ENCODE measurements at places on chromosomes 6 and 20. TPM values are rescaled to one million over a fixed set of nuclear protein-coding genes. Genes with fewer than 3 reads are reported as not detected.
A peak's percentile ranks its signal among the peaks of the same experiment; 100 is the strongest.

- peaks cover 13% of the 10 kb centered on the region for H3K27me3 ChIP-seq
- H3K4me3 ChIP-seq, result no peak overlapping the region
- no peak overlapping the region for H3K27ac ChIP-seq
These were observed 3.6 kb downstream of the ESR1 start for GRCh38 chr6:151811081-151811480.

Gene PEX3
- polyA plus RNA-seq, result 23.0 TPM

DNA sequence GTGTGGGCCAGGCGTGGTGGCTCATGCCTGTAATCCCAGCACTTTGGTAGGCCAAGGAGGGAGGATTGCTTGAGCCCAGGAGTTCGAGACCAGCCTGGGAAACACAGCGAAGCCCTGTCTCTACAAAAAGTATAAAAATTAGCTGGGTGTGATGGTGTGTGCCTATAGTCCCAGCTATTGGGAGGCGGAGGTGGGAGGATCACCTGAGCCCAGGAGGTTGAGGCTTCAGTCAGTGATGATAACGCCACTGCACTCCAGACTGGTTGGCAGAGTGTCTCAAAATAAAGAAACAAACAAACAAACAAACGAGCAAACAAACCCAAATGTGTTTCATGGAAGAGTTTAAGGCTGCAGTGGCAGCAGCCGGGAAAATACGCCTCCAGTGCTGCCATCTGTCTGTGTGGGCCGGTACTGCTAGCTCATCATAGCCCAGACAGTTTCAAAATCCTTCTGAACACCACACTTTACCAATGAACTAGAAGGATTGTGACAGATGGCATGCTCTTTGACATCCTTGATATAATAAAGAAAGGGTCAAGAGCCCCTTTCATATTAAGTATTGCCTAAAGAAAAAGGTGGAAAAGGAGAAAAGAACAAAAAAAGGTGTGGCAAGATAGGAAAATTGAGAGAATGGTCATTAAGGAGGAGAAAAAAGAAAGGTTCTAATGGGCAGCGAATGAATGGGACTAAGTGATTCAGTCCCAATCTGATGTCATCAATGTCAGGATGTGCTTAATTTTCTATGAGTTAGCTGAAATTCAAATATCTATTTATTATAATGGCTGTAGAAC lies 298.6 kb downstream of the SYNE1 start:
- no peak overlapping the region for H3K4me3 ChIP-seq
- DNase-seq, result no peak
- H3K36me3 ChIP-seq, result no peaks in the 10 kb centered on the region

Gene DNAH8
- polyA plus RNA-seq, result not detected

GRCh38 chr20:39268981-39269461 lies 306.9 kb downstream of the DHX35 start:
- peak; percentile 9 for DNase-seq
- H3K36me3 ChIP-seq, result no peaks in the 10 kb centered on the region
- H3K27me3 ChIP-seq, result no peaks in the 10 kb centered on the region
- H3K4me3 ChIP-seq, result no peak overlapping the region
